ENCODE measurements at places on chromosomes 12 and 14.

DNA sequence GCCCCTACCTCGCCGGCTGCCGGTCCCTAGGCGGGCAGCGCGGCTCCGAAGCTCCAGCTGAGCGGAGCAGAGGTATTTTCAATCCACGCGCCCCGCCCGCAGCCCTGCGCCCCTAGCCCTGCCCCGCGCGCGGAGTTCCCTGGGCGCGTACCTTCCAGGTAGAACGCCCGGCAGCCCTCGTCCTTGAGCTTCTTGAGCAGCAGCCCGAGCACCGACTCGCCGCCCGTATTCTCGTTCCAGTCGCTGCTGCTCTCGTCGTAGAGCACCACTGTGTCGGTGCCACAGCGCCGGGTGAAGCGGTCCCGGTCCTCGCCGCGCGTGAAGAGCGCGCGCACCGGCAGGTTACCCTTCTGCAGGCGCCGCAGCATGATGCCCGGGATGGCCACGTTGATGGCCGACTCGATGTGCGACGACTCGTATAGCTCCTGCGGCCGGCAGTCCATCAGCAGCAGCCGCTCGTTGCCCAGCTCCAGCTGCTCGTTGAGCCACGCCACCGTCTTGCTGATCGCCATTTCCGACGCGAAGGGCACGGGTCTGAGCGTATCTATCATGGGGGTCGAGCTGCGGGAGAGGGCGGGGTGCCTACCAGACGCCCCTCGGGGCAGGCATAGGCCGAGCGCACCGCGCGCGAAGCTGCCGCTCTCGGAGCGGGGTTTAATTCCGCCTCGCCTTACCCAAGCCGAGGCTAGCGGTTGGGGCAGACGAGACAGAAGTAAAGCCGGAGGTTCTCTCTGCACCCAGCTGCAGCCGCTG is 636 bp downstream of the DUSP6 start:
- DNase-seq = peak; percentile 64

GRCh38 chr14:74638066-74638465 is 26.0 kb upstream of the LTBP2 start:
- DNase-seq = no peak

GRCh38 chr14:85190251-85190650 is 339.7 kb upstream of the FLRT2 start:
- DNase-seq = no peak

DNA sequence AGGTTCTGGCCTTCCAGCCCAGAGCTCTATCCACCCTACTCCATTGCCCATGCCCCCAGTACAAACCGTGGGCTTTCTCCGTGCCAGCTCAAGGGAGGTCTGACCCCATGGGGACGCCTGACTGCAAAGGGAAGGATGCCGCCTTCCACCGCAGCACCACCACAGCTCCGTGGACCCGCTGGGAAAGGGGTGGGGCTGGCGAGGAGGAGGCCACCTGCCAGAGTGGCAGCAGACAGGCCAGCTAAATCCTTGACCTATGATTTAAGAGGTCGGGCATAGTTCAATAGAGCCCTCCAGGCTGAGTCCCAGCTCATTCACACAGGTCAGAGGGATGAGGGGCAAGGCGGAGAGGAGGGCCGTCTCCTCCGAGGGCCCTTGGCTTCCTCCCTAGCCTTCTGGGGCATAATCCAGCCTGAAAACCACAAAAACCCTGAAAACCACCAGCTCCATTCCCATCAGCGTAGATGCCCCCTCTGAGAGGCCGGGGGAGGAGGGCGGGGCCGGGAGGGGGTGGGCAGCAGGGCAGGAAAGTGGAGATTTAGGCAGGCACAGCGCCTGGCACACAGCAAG is 14.9 kb upstream of the FIGNL2 start:
- peak; percentile 48 for DNase-seq

- DNase-seq = no peak
Observed at GRCh38 chr14:76413106-76413961, 37.4 kb downstream of the ESRRB start.

GRCh38 chr12:20278276-20278675 is 90.1 kb upstream of the PDE3A start:
- no peak for DNase-seq

DNA sequence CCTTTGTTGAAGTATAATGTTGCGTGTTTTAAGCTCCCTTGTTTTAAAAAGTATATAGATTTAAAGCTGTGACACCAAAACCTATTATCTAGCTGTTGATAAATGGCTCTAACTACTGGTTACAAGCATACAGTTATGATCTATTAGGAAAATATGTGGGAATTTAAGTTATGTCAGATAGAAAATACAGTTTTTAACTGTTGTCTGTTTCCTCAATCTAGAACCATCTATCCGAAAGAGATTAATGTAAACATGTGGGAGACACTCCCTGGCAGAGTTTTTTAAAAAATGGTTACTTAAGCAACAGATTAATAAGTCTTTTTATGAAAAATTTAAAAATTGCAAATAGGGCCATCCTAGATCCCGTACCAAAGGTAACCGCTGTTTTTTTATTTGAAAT is 8.2 kb downstream of the RPL36AL start:
- DNase-seq = no peak

DNA sequence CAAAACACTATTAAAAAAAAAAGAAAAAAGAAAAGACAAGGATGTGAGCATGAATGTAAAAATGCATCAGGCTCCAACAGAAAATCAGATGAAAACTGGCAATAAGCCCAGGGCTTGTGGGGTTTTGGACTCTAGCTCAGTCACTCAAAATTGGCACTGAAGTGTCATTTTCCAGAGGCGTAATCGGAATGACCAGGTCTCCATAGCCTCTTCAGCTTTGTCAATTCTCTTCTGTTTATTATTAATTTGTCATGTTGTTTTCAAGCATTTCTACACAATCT is 137.2 kb upstream of the TRHDE start:
- no peak for DNase-seq

- no peak for DNase-seq
Observed at GRCh38 chr12:38152816-38153736, 163.5 kb upstream of the ALG10B start.

GRCh38 chr14:54893151-54893760 is 9.4 kb downstream of the GCH1 start:
- DNase-seq = no peak

GRCh38 chr14:40368314-40368713 is 936.1 kb upstream of the FBXO33 start:
- DNase-seq = no peak

GRCh38 chr14:92607251-92607650 is 93.7 kb downstream of the RIN3 start:
- no peak for DNase-seq

- DNase-seq = no peak
Observed at GRCh38 chr14:99422228-99423010, 58.2 kb downstream of the SETD3 start.

- DNase-seq = no peak
Observed at GRCh38 chr12:40775661-40776060, 83.4 kb downstream of the CNTN1 start.

DNA sequence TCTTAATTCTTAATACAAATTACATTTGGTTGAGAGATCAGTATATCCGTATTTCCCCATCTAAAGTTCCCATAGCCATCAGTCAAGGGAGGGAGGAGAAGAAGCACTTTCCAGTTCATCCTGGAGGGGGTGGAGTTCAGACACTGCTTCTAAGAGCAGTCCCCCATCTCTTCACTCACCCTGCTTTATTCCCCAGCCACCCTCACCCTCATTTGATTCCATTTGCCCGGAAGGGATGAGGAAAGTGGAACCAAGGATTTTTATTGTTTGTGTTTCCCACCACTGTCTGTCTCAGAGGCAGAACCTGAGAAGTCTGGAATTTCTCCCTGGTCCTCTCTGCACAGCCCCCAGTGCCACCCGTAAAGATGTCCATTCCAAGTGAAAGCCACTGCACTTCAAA is 134.2 kb upstream of the HIF1A start:
- no peak for DNase-seq

- DNase-seq = peak; percentile 52
Observed at GRCh38 chr12:132493482-132494178, 3.7 kb downstream of the FBRSL1 start.

DNA sequence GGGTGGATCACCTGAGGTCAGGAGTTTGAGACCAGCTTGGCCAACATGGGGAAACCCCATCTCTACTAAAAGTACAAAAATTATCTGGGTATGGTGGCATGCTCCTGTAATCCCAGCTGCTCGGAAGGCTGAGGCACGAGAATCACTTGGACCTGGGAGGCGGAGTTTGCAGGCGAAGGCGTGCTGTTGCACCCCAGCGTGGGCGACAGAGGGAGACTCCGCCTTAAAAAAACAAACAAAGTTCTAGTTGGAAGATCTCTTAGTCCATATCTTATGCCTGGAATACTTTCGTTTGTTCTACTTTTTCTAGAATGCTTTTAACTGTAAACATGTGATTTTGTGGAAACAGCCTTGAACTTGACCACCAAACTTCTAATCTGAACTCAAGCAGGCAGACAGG is 38.7 kb downstream of the PPHLN1 start:
- peak; percentile 45 for DNase-seq

DNA sequence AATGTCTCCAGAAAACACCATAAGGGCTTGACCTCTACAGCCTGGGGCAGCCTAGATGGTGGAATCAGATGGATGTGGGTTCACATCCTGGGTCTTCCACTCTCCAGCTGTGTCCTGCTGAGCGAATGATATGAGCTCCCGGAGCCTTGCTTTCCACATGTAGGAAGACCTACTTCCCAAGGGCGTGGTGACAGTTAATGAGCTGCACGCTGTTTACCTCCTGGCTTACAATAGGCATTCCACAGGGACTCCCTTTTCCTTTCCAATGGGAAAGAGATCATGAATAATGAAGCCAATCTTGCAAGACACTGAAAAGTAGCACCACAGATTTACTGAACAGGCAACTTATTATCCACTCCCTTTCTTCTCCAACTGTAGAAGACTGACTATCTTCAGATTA is 46.1 kb downstream of the TMTC1 start:
- DNase-seq = no peak

GRCh38 chr14:76806446-76806845 is 6.2 kb downstream of the ANGEL1 start:
- no peak for DNase-seq

GRCh38 chr12:25377469-25378177 is 126.9 kb upstream of the KRAS start:
- DNase-seq = no peak

- DNase-seq = peak; percentile 84
Observed at GRCh38 chr14:50943261-50943942, 881 bp downstream of the PYGL start.

DNA sequence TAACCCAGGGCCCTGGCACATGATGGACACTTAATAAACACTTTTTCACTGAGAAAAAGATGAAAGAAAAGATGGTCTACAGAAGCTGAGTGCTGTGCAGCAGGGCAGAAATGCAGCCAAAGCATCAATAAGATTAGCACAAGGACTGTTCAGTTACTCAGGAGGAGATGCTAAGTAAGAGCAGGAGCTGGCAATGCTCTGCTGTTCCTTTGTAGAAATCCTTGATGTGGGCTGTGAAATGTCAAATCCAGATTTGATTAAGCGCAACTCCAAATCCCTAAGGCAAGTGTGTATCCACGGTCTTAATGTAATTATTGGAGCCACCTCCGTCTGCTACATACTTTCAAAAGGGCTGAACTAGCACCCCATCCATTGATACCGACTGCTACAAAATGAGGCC is 151.8 kb upstream of the BTG1 start:
- no peak for DNase-seq

- DNase-seq = peak; percentile 88
Observed at GRCh38 chr12:9813821-9814798, 13.2 kb upstream of the KLRF1 start.

DNA sequence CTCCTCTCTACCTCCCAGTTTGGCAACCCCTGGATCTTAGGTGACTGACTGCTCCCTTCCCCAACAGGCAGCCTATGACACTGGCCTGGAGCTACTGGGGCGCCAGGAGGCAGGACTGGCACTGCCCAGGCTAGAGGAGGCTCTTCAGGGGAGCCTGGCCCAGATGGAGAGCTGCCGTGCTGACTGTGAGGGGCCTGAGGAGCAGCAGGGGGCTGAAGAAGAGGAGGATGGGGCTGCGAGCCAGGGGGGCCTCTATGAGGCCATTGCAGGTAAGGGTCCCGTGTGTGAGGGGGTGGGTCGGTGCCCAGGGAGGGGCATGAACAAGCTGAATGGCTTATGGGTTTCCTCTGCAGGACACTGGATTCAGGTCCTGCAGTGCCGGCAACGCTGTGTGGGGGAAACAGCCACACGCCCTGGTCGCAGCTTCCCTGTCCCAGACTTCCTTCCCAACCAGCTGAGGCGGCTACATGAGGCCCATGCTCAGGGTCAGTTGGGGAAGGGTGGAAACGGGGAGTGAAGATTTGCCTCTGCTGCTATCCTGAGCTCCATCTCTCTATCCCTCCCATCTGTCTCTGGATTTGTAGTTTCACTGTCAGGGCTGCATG is 2.2 kb downstream of the P3H3 start:
- DNase-seq = no peak

- no peak for DNase-seq
Observed at GRCh38 chr12:6676962-6677361, 12.2 kb downstream of the ZNF384 start.

DNA sequence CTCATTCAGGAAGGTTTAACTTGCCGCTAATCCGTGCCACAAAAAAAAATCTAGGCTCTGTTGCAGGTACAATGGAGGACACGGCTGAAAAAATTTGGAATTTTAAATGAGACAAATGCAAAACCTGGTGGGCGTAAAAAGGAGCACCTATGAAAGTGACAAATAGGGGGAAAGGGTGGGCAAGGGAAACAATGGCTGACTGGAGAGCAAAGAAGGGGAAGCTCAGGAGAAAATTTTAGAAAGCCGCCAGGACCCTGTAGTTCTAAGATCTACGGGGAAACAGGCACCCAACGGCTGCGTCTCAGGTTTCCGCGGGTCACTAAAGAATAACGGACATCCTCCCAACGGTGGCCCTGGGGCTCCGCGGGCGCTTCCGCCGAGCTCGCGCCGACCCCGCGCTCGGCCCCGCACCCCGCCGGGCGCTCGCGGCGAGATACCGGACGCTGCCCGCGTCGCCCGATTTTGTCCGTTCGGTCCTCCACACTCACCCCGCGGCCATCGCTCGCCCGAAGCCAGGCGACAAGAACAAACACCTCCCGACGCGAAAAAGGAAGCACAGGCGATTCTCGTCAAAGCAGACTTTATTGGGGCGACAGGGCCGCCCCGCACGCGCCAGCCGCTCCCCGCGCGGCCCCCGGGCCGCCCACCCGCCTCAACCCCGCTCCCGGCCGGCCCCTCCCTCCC is 1.1 kb upstream of the YY1 start:
- DNase-seq = peak; percentile 51

- DNase-seq = no peak
Observed at GRCh38 chr12:130559806-130560205, 156.3 kb downstream of the RIMBP2 start.

DNA sequence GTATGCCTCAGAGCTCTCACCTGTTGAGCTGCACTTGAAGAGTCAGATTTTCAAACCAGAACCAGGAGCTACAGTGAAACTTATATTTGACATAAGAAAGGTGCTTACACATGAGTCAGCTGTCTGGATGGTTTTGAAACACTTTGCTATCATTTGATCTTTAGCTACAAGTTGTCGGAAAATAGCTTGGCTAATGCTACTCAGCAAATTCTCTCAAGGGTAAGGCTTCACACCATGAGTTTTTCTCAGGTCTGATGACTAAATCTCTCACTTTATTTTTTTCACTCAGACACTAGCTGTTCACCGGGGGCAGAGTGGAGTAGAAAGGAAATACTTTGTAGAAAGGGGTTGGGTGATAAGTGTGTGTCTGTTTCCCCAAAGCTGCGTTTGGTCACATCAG is 171.8 kb downstream of the FLRT2 start:
- DNase-seq = no peak
